ENCODE measurements at places on chromosomes 2 and 18.

- DNase-seq = no peak
Measured at GRCh38 chr2:189593115-189593514, 12.5 kb upstream of the SLC40A1 start.

DNA sequence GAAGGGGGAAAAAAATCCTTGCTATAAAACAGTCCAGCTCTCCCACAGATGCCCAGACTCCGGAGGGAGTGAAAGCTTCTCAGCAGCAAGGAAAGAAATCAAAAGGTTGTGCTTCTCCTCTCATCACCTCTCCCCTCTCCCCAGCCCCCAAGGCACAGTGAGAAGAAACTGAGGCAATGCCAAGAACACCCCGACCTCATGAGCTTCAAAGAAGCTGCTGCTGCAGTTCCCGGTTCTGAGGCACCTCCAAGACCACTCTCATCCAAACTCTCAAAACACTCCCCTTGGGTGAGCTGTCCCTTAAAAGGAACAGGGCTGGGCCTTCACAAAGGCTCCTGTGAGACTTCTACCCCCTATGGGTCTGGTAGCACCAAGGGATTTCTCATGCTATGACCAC lies 62.0 kb upstream of the KLF7 start:
- DNase-seq = no peak

DNA sequence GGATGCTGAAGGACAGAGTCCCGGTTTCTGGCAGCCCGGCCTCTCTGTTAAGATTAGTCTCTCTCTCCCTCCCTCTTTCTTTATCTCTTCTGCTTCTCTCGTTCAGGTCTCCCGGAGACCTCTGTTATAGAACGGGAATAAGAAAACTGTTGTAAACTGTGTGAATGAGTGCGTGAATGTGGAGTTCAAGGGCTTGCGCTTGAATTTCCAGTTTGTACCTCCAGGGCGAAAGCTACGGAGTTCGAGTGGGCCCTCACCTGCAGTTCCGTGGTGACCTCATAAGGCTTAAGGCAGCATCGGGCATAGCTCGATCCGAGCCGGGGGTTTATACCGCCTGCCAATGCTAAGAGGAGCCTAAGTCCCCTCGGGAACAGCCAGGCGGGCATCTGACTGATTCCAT lies 26.4 kb downstream of the SKA1 start:
- no peak for DNase-seq

DNA sequence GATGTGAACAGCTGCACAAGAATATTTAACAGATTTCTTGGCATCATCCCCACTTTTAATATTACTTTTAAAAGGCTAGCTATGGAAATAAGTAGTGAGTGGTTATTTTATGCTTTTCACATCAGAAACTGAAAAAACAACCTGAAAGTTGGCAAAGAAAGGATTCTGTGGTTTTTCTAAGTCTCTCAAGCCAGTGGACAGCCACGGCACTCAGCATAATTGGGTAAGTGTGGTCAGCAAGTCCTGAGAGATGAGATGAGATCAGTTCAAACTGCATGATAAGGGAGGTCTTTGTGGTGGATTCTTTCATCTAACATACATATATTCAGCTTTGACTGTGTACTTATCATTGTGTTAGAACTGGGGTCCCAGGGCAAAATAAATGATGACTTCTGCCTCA lies 105.2 kb downstream of the LYPD6B start:
- no peak for DNase-seq

GRCh38 chr18:58227361-58227930 lies 183.4 kb downstream of the NEDD4L start:
- DNase-seq = no peak

DNA sequence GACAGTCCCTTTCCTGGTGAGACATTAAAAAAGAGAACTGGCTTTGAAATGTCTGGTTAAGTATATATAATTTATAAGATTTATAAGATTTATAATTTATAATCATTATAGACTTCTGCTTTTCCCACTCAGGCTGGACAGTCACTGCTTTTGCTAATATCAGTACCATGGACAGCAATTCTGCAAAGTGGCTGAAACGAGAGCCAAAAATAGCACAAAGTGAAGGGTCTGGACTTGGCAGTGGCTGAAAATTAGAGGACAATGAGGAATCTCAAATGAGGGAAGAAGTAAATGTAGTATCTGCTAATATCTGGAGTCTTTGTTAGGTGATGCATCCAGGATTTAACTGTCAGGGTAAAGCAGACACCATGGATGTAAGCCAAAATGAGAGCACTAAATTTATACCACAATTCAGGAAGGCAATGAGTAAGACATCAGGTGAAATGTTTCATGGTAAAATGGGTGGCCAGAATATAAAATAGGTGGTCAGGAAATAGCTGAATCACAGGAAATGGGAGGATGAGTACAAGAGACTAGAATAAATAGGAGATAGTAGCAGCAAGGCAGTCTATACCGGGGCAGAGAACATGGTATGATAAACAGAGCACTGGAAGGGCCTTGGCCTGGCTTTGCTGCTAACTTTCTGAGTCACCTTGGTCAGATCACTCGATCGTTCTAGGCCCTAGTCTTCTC lies 39.6 kb upstream of the BOD1L2 start:
- no peak for DNase-seq

GRCh38 chr2:172086241-172087206 lies 1.2 kb downstream of the DLX1 start:
- no peak for DNase-seq

DNA sequence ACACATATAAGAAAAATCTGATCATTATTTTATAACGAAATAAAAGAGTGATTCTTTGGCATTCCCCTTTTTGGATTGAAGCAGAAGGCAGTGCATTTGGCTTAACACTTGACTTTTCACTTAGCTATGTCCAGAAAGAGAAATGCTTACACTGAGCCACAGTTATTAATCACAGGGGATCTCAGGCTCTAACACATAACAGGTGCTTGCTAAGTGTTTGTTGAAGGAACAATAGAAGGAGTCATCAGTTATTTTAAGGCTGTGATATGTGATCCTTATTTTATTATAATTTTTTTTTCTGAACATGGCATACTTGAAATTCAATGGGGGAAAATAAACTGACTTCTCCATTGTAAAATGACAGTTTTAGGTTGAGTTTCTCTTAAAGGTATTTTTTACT lies 209.5 kb downstream of the UBE2E3 start:
- DNase-seq = no peak

DNA sequence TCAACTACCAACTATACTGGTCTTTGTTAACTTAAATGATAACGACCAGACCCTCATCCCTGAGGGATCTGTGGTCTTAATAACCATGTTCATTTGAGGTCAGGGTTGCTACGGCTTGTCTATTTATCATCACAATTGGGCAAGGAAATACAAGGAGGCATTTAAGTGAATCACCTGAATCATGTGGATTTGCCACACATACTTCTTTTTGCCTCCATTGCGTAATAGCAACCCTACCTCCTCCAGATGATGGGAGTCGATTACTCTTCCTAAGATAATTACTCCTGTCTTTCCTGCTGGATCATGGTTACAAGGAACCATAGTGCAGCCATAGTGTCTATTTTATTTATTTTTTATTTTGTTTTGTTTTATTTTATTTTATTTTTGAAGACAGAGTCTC lies 42.2 kb downstream of the TAF4B start:
- no peak for DNase-seq

- no peak for DNase-seq
Measured at GRCh38 chr2:88711897-88712296, 20.4 kb downstream of the RPIA start.

DNA sequence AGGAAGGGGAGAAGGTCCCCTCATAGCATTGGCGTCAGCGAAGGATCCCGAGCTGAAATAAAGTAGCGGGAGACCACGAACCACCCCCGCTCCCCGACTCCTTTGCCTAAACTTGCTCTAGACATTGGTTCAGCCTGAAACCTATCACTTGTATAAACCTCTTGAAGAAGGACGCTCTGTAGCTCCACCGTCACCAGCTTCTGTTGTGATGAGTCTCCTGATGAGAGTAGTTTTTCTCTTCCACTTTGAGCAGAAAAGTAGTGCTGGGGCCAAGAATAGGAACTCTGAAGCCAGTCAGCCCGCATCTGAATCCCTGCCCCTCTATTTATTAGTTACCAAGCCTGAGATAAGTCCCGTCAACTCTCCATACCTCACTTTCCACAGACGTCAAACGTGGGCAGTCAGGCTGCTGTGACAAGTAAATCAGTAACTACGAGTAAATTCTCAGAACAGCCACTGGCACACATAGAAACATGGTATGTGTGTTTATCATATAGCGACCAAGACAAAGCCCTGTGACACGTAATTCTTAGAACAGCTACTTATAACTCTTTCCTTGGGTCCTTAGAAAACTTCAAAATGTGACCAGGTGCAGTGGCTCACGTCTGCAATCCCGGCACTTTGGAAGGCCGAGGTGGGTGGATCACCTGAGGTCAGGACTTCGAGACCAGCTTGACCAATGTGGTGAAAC lies 61.7 kb downstream of the CD226 start:
- no peak for DNase-seq

- DNase-seq = no peak
Measured at GRCh38 chr2:220913384-220913783, 658.7 kb downstream of the EPHA4 start.

DNA sequence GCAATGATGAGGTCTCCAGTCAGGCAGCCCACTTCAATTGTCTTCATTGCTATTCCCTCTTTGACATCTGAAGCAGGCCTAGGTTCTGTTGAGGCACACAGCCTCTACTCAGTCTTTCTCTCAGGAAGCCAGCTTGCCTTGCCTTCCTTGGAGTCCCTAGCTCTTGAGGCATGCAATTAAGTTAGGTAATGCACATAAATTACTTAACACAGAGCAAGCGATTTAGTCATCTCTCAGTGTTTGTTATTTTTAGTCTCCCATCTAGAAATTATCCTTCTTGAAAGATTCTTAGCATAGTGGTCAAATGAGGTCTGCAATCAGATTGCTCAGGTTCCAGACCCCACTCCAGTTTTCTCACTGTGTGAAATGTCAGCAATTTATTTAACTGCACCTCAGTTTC lies 32.0 kb downstream of the SULT1C4 start:
- DNase-seq = no peak

- no peak for DNase-seq
Measured at GRCh38 chr2:104033399-104033798, 820.5 kb upstream of the POU3F3 start.

- no peak for DNase-seq
Measured at GRCh38 chr18:49755489-49755888, 57.8 kb downstream of the ACAA2 start.

Data from occipital lobe (tissue), 3 donors.